ENCODE measurements at places on chromosomes 2 and 18.

DNA sequence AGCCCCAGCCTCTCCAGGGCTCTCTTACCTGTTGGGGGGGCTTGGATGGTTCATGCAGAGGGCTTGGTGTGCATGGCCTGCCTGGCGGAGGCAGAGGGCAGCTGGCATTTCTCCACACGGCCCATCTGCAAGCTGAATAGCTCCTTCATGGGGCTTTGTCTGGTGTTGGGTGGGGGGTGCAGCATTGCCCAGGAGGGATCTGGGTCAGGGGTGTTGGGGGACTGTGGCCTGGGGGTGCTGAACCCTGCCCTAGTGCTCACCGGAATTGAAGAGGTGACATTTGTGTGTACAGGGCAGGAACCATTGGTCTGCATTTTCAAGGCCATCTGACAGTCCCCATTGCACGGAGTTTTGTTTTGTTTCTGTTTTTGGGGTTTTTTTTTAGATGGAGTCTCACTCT is 58.8 kb upstream of the HAAO start:
- DNase-seq, result no peak

DNA sequence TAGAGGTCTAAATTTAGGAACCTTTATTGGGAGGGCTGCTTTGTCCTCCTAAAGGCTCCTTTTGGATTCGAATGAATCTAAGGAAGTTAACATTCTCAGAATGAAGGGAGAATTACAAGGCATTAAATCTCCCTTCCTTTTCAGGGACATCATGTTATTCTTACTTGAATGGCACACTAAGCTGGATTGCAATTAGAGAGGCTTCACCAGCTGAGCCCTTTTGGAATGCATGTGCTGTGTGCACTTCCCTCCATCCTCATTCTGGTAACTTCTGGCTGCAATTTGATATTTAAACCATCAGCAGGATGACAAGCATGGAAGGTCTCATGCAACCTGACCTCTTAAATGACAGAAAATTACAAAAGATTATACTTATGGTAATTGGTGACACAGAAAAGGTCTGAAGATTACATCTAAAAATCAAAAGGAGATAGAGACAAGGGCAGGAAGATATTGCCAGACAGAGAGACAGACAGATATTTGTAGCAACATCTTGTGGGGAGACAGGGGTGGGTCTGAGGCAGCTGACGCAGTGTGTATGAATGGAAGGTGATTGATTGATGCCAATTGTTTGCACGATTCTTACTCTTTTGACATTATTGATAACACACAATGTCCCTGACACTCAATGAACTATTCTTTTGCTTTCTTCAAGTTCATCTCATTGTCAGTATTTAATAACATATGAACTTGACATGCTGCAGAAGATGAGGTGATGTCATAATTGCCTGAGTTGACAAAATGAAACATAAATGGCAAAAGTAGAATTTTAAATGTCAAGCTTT is 570.8 kb upstream of the GYPC start:
- DNase-seq, result no peak

DNA sequence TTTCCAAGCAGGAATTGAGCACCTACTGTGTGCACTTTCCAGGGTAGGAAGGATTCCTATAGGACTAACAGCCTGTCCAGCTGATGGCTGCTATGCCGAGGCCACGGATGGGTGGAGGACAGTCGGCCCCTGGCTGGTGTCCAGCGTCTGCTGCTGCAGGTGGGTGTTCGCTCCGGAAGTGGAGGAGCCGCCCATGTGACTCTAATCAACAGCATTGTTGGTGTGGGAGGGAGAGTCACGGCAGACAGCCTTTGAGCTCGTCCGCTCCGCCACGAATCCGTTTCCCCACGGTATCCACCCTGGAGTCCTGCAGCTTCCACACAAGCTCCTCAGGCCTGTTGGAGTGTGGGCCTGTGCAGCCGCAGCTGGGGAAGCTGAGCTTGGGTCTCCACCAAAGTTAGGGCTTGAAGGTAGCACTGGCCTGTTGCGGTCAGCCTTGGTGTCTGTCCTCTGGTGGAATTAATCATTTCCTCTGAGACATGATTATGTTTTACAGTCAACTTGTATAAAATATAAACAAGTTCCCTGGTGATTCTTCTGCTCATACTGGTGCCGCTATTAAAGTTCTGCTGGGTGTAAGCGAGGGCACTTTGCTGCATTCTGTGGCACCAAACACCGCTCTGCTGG is 185.9 kb upstream of the TPO start:
- no peak for DNase-seq

GRCh38 chr2:199704358-199705238 is 146.4 kb downstream of the FTCDNL1 start:
- no peak for DNase-seq

GRCh38 chr18:5463390-5463789 is 80.4 kb downstream of the EPB41L3 start:
- no peak for DNase-seq

GRCh38 chr2:101361522-101361921 is 25.8 kb downstream of the CREG2 start:
- no peak for DNase-seq

- DNase-seq, result no peak
These were observed 200.9 kb upstream of the FSIP2 start for GRCh38 chr2:185537689-185538088.

DNA sequence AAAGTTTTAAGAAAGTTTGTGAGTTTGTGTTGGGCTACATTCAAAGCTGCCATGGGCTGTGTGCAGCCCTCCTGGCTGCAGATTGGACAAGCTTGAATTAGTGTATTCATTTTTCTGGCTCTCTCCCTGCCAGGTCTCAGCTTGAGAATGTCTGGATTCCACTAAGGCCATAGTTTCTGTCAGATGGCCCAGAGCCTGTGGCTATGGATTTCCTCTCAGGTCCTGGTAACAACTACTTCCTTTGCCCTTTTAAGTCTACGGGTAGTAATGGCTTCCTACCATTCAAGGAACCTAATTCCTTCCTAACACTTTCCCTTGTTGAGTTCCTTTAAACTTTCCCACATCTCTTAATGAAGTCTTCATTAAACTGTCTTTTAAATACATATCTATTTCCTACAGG is 24.3 kb upstream of the PSMD14 start:
- DNase-seq, result no peak

- peak; percentile 16 for DNase-seq
These were observed 289.4 kb downstream of the ZEB2 start for GRCh38 chr2:144230448-144231085.

DNA sequence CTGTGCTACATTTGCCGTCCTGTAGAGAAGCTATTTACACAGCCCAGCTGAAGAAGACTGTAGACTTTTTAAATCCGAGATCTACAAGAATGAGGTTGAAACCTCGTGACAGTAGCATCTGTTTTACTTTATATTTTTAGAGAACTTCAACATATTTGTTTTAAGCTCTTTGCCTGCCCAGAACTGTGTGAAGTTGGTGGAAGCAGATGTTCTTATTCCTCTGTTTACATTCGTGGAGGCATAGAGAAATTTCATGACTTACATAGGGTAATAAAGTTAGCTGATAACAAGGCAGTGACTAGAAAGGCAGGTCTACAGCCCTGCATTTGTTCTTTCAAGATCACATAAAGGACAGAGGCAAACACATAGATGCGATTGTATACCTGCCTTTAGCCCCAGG is 47.0 kb upstream of the MAP3K20 start:
- no peak for DNase-seq

- DNase-seq, result no peak
These were observed 251.7 kb upstream of the SIX2 start for GRCh38 chr2:45260946-45261345.

- DNase-seq, result no peak
These were observed 13.1 kb downstream of the ASPRV1 start for GRCh38 chr2:69948032-69948962.

DNA sequence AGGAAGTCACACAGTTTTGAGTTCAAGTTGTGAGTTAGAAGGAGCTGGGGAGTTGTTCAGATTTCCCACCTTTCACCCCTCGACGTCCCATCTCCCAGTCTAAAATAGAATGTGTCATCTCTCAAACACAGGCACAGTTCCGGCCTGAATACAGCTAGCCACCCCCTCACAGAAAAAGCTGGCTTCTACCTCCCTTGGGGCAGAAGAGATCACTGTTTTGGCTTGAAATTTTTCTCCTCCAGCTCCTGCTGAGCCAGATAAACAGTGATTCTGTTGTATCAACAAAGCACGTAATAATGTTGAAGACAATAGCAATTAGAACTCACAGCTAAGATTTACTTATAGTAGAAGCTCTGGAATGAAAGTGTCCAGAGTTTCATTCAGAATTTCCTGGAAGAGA is 74.7 kb downstream of the KIAA2012 start:
- no peak for DNase-seq

DNA sequence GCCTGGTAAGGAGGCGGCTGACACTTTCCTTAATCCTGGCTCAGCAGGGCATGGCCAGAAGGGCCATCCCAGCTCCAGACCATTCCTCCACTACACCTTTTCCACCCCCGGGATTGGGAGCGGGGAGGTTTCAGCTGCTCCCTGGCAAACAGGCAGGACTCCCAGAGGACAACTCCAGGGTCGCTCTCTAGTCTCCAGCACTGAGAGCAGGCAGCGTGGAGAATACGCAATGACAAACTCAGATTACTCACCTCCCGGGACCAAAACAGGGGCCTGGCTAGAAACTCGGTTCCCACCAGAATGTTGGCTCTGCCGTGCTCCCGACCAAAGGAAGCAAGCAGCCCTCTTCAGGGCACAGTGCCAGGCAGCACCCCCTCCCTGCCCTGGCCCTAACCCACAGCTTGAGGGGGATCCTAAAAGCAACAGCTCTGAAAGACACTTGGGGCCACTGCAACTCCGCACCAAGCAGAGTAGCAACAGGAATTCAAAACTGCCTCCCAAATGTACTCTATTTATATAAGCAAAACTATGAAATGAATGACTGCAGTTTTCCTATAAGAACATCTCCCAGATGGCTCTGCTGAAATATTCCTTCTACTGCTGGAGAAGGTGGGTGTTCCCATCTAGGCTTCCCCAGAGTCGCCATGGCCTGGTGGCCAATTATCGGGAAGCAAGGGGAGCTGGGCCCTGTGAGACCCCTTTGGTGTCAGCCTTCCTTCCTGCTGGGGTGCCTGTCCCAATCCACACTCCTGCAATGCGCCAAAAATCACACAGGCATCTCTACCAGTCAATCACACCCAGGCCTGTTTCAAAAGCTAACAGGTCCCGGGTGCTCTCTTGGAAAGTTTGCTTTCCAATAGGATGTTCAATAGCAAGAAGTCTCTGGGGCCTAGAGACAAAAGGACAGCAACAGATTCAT is 61.2 kb upstream of the POMC start:
- DNase-seq, result no peak

DNA sequence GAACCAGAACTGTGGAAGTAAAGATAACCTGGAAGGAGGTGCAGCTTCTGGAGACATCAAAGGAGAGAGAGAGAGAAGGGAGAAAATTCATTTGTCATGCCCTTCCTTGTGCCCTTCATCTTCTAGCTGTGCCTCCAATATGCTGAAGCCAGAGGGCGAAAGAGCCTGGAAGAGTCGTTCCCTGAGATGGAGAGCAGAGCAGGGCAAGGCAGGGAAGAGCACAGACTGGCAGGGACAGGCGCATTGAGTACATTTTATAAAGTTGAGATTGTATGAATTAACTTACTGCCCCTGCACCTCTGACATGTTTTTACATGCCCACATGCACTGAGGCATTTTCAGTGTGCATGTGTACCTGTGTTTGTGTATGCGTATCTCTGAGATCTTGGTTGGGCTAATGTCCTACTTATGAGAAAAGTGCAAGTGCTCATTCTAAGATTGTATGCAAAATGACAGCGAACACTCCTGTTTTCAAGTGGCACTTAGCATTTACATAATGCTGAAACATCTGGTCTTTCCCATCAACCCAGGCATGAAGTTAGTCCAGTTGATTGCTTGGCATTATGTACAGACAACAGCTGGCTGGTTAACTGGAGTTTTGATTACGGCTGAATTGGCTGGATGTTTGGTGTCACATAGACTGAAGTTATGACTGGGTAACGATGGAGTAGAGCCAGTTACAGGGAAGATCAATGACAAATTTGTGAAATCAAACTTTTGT is 23.7 kb upstream of the MMADHC start:
- no peak for DNase-seq

DNA sequence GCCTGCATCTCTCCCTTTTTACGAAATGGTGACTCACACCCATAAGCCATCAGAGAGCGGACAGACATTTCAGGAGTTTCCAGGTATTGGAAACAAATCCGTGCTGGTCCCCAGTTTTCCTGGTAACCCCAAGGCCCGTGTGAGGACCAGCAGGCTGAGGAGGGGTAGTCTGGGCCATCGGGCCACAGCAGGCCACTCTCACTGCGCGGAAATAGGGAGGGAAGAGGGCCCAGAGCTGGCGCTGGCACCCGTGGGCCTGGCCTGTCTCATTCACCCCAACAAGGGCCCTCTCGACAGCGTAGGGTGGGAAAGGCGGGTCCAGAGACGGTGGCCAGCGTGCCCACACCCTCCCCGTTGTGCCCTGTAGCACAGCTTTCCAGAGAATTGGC is 13.7 kb upstream of the FAHD2A start:
- no peak for DNase-seq

- DNase-seq, result no peak
These were observed 19.9 kb upstream of the SERPINB13 start for GRCh38 chr18:63567276-63567675.

DNA sequence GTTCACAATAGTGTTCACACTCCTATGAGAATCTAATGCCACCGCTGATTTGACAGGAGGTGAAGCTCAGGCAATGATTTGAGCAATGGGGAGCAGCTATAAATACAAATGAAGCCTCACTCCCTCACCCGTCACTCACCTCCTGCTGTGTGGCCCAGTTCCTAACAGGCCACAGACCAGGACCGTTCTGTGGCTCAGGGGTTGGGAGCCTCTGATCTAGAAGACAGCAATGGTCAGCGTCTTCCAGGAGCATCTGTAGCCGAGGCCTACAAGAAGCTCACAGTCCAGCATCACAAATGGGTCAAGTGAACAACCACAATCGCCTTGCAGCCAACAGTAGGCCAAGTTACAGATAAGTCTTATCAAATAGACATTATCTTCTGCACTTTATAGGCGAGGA is 110.0 kb upstream of the SLC66A3 start:
- DNase-seq, result no peak

DNA sequence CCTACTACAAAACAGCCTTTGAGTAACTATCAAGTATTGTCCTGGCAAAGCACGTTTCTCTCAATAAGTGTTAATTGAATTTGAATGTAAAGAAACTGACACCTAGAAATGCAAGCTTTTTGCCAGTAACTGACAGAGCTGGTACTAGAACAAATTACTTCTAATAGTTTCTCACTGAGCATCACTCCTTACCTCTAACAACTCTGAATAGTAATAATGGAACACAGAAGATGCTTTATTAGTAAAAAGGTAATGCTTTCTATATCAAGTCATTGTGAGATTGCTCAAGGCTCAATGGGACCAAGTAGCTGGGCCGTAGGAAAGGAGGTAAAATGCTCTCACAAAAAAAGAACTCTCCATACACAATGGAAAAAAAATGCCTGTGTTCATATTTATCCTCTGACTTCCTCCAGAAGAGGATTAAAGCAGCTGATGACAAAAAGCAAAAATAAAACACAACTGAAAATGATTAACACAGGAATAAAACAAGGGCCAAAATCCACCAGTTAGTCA is 11.8 kb downstream of the RASGRP3 start:
- no peak for DNase-seq

DNA sequence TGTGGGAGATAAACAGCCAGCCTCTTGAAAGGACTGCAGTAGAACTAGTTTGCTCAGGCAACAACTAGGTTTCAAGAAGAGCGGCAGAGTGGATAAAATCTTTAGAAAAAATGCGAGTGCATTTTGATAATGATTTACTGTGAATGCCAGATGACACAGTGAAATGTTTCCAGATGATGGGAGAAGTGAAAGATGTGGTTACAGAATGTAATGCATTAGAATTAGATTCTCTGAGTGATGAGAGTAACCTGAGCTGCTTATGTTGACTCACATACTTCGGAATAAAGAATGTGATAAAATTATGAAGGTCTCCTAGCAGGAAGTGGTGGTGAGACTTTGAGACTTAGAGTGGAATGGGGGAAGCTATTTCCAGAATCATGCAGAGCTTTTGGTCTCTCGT is 184.3 kb downstream of the GULP1 start:
- DNase-seq, result peak; percentile 84

Data from kidney epithelial cell (primary cell).